ENCODE measurements at places on chromosomes 6 and 20.

GRCh38 chr6:130893277-130893676, 66.1 kb downstream of the SMLR1 start:
- DNase-seq, result no peak

DNA sequence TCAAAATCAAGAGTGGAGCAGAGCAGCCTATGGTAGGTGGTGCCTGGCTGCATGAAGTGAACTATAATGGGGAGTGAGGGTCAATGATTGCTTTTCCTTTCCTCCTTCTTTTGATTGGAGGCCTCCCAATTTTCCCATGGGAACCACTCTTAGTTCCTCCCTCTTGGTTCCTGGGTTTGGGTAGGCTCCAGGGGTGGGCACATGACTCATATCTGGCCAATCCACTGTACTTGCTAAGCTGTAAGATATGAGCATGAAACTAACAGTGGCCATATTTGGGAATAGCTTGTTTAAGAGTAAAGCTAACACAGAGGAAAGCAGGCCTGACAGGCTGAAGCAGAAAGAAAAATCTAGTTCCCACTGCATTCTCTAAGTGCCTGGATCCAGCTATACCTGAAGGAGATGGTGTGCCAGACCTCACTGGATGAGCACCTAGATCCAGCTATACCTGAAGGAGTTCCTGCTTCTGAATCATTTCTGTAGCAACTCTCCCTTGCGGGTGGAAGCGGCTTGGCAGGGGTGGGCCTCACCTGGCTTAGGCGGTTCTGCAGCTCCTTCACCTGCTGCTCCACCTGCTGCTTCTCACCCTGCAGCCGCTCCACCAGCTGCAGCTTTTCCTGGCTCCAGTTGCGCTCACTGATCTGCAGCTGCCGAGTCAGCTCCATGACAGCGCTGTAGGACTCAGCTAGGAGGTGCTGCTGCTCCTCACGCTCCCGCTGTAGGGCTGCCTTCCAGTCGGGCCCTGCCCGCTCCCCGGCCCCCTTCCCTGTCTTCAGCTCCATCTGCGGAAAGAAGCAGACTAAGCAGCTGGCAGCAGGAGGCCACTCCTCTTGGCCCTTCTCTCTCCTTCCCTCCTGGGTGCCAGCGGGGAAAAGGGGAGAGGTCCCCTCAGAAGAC, 29.0 kb upstream of the DSN1 start:
- DNase-seq, result no peak

DNA sequence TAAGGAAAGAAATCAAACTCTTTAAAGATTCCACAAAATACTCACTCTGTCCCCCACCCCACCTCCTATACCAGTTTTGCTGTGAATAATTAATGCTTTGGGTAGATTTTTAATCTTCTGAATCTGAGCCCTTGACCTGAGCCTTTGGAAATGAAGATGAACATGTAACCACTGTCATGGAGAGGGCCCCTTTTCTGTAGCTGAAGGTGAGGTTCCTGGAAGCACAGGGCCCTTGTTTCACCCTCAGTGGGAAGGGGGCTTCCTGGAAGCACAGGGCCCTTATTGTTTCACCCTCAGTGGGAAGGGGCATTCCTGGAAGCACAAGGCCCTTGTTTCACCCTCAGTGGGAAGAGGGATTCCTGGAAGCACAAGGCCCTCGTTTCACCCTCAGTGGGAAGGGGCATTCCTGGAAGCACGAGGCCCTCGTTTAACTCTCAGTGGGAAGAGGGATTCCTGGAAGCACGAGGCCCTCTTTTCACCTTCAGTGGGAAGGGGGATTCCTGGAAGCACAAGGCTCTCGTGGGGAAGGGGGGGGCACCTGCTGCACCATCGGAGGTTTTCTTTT, 75.7 kb downstream of the DACT2 start:
- no peak for DNase-seq

DNA sequence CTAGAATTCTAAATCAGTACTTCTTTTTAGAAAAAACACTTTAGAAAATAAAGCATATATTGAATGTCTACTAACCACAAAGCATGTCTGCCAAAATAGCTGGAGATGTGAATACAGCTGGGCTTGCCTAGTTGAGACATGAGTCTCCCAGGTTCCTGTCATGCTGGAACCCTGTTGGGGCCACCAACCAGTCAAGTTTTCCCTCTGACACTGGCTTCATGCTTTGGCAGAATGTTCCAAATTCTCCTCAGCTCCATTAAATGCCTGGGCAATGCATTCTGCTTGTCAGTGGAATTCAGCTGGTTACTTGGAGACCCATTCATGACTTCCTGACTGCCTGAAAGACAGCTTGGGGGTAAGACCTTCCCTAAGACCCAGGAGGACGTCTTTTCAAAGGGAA, 87.2 kb downstream of the PRND start:
- no peak for DNase-seq

GRCh38 chr20:46461808-46462207, 51.6 kb downstream of the ZNF334 start:
- DNase-seq, result no peak

- DNase-seq, result no peak
Measured at GRCh38 chr6:31328355-31328960, 28.5 kb downstream of the HLA-B start.

GRCh38 chr6:109183109-109183650, 87.9 kb downstream of the CEP57L1 start:
- no peak for DNase-seq

DNA sequence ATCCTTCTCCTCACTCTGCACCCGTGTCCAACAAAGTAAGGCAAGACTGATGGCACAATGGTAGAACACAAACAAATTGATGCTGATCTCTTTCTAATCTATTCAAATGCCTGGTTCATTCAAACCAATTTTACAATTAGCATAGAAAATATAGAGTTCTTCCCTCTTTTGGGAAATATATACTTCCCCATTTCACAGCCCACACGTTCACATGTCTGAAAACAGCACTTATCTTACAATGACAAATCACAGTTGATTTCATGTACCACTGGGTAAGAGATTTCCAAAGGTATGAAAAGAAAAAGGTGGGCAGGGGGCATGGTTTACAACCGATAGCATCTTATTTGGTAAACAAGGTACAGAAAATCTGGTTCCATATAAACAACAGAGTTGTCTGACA, 137.6 kb downstream of the RNGTT start:
- DNase-seq, result no peak

DNA sequence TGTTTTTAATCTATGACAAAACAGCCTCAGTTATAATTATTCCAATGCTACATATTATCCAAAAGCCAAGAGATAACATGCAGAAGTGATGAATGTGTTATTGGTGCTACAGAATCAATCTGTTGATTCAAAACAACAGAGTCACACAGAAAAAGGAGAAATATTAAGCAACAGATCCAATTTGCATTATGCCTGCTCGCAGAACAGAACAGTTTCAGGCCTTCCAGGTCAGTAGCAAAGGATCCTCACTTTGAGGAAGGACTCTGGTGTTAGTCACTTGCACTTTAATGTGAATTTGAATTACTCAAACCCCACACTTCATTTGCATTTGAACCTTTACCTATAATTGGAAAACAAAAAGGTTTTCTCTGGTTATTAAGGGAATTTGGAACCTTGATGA, 198.6 kb upstream of the NT5E start:
- no peak for DNase-seq

DNA sequence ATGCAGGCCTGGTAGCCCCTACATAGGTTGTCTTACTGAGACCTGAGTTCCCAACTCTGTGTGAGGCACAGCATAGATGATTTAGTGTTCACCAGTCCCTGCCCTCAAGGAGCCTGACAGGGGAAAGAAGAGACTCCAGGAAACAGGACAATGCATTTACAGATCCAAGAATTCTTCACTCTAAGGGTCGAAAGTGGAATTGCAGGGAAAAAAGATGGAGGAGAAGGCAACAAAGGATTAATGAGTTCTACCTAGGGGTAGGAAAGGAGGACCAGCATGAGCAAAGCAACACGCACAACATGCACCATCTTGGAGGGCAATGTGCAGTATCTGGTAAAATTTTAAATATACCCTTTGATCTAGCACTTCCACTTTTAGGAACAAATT, 5.9 kb downstream of the SPAG4 start:
- no peak for DNase-seq

DNA sequence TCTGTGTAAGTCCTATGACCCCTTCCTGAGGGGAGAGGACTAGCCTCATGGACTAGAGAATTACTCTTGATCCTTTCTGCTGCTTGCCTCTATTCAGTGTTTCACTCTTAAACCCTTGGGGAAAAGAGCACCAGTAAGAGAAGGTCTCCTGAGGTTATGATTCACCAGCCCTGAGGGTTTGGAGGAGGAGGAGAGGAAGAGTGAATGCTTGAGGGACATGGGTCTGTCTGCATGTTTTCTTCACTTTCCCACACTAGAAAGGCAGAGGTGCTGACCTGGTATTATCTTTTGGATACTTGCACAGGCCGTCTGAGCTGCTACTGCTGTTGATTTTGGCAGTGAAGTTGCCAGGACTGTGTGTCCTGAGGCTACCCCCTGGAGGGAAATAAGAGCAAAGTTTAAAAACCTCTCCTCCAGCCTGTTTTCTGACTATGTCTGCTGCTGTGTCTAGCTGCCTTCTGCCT, 78.3 kb downstream of the CD109 start:
- DNase-seq, result no peak

DNA sequence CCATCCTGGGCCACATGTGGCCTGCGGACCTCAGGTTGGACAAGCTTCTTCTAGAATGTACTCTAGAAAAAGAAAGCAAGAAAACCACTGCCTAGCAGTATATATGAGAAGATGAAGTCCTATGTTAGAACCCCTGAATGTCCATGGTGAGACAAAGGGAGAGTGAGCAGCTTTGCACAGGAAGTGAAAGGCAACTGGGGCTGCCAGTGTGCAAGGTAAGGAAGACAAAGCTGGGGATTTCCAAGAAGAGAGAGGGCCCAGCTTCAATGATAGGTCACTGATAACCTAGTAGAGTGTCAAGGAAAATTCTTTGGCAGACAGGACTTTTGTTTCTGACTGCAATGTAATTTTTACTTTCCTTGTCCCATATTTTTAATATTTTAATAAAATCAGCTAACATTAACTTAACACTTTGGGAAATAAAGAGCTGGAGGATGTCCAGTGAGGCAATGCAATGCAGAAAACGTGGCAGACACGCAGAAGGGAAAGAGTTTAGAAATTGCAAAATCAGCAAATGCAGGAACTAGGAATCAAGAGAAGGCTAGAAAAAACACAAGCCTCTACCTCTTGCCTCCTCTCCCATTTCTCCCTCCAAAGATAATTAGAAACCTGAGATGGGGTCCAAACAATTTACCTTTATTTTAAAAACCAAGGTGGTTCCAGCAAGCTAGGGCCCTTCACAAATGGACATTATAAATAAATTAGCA, 47.4 kb downstream of the CYP39A1 start:
- no peak for DNase-seq

DNA sequence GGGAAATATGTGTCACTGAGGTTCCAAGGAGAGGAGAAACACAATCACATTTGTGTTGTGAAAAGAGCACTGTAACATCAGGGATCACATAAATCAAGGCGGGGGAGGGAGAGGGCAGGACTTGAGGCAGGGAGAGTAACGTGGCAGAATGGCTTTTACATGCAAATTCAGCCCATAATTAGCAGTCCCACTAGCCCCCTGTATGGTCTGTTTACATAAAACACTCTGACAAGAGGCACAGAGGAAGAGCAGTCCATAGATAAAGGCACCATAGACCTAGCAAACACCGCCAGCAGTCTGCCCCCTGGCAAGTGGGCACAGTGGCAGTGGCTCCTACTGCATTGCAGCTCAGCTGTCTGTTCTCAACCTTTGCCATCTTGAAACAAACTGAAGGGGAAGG, 82.7 kb downstream of the LYRM2 start:
- no peak for DNase-seq

DNA sequence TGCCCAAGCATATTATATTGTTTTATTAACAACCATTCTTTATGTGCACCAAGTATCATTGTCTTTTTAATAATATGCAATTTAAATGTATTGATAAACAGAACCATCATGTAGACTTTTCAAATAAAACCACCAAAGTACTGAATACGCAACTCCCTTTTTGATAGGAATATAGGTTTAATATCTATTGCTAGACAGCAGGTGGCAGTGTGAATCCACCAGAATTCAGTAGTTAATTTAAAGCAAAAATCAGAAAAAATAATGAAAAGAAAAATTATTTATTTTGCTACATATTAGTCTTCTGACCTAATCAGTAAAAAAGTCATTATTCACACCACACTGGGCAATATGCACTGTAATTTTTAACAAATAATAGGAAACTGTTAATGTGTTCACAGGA, 143.7 kb downstream of the KLHL32 start:
- no peak for DNase-seq

- no peak for DNase-seq
Measured at GRCh38 chr6:16494793-16495192, 256.4 kb downstream of the GMPR start.

GRCh38 chr20:1185316-1185741, 548 bp upstream of the TMEM74B start:
- no peak for DNase-seq

DNA sequence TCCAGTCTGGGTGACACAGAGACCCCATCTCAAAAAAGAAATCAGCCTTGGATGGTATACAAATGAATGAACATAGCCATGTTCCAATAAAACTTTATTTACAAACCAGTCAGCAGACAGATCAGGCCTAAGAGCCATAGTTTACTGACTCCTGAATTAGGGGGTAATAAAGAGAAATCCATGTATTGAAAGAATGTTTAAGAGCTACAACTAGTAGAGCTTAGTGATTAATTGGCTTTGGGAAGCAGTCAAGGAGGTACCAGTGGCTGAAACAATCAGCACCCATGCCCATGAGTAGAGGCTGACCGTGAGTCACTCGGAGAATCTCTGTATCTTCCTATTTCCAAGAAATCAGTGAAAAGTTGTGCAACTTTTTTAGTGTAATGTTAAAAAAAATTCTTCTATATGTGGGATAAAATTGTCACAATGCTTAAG, 223.6 kb upstream of the RREB1 start:
- DNase-seq, result no peak

DNA sequence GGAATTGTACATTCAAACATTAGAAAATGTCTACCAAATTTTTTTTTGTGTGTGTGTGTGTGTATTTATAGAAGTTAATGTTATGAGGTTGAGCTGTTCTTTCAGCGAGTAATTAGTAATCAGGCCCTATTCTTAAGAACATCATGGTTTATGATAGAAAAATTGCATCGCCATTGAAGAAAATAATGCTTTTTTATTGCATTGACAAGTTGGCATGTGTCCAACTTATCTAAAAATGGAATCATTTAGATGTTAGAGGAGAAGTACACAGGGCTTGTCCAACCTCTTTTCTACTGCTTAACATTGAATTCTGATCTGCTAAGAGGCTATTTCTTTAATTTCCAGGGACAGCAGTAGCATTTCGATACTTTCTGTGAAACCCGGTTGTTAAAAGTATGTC, 61.6 kb upstream of the ADGRG6 start:
- DNase-seq, result no peak

GRCh38 chr6:153001767-153002612, 519 bp downstream of the MTRF1L start:
- DNase-seq, result no peak

DNA sequence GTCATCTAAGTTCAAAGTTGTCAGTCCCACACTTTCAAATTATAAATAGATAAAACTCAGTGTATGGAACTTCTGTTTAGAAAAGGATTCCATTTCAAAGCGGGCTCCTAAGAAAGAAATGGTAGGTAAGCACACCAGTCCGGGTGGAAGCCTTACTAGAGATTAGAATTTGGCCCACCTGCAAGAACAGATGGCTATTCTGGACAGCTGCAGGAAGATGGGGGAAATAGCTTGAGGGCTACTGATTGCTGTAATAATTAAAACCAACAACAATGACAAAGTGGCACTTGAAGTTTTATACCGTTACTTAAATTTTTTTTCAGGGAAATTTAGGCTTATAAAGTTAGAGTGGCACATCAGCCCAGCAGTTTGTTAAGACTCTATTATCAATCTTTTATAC, 83.3 kb downstream of the HIVEP2 start:
- no peak for DNase-seq

All from esophagus squamous epithelium (tissue), 5 donors.